ENCODE measurements at places on chromosomes 13 and 19. TPM values are rescaled to one million over a fixed set of nuclear protein-coding genes. Genes with fewer than 3 reads are reported as not detected.

The CAPS gene
- 0.73 TPM for total RNA-seq

DNA sequence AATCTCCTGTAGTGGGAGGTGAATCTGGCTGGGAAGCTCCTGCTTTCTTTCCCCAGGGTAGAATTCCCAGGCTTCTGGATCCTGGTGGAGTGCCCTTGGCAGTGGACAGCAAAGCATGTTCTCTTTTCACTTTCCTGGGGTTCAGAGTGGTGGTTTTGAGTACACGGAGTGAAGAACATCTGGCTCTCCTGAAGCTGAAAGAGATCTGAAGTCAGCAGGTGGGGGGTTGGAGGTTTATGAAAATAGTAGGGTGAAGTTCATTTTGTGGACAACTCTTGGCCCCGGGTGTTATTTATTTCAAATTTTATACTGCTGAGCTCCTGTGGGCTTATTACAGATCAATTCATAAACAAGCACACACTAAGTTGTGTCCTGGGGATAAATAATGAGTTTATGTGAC, 497.3 kb downstream of the KLF5 start:
- DNase-seq, result no peak

- peak; percentile 57 for DNase-seq
Observed at GRCh38 chr13:46893798-46894560, 2.9 kb downstream of the HTR2A start.

DNA sequence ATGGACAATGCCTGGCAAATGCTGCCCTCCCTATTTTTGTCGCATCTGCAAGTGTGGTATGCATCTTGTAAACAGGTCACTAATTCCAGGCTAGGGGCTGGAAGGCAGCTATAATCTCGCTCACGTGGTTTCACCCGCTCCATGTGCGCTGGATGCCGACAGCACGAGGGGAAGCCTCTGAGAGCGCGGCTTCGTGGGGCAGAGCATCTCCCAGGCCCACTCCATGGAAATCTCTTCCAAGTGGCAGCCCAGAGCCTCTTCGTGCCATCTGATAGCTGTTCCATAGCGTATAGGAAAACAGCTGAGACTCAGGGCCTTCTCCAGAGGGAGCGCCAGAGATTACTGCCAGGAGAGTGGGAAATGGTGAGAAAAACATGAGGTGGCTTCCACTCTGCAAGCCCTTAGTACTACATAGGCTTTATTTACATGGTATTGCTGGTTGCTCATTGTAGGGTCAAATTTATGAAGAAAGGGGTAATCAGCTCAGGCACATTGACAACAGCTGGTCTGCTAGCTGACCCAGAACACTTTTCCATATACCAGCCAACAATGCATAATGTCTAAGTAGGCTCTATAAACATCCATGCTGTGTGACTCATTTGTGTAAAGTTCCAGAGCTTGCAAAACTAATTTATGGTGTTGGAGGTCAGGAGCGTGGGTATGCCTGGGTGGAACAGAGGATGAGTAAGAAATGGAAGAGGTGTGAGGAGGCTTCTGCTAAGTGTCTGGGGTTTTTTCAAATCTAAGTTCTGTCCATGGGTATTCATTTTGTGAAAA, 165.2 kb downstream of the SHISA2 start:
- peak; percentile 84 for DNase-seq

The PNMA8C gene
- total RNA-seq, result not detected

DNA sequence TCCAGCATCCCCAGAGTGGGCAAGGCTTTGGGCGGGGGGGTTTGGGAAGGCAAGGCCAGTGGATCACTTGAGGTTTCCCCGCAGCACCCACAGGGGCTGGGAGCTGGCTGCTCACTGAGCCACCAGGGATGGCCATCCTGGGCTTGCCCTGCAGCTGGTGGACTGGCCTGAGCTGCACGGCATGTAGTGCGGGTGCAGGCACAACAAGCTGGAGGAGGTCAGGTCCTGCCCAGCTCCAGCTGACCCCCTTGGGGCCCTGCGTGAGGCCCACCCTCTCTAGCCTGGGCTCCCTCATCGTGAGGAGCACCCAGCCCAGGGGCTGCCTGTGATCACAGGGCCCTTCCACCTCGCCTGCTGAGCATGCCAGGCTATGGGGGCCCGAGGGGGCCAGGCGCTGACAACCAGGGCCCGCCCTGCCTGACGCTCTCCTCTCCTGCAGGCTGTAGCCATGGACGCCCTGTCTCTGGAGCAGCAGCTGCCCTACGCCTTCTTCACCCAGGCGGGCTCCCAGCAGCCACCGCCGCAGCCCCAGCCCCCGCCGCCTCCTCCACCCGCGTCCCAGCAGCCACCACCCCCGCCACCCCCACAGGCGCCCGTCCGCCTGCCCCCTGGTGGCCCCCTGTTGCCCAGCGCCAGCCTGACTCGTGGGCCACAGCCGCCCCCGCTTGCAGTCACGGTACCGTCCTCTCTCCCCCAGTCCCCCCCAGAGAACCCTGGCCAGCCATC, 22.9 kb downstream of the COMP start:
- DNase-seq, result no peak

DNA sequence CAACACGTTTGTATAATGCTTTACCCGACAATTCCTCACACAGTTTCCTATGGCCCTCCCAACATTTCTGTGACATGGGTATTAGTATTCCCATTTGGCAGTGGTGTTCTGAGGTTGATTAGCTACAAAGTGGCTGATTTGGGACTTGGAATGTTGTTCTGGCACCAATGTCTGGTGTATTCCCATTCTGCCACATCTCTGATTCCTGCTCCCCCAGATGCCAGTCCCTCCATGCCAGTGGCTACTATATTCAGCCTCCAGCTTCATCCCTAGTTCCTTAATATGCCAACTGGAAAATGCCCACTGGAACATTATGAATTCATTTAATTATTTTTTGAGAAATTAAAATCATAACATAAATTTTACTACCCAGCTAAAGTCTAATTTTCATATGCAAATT, 60.6 kb upstream of the NBEA start:
- no peak for DNase-seq

DNA sequence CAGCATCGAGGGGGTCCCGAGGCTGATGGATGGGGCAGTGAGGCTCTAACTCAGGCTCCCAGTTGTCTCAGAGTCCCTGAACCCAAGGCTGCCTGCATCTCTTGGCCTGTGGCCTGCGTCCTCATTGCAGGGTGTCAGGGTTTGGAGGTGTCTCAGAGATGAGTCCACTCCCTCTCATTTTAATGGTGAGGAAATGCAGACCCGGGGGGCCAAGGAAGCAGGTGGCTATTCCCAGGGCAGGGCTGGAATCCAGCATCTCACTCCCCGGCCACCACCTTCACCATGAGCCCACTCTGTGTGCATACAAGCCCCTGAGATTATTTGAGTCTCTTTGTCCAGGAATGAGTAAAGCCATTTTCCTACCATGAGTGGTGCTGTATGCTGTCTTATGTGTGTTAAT, 21.4 kb downstream of the TEX29 start:
- DNase-seq, result no peak

The ZNF99 gene
- total RNA-seq, result not detected

The FXYD1 gene
- not detected for total RNA-seq

GRCh38 chr13:102401265-102401664, 583 bp downstream of the FGF14 start:
- no peak for DNase-seq

DNA sequence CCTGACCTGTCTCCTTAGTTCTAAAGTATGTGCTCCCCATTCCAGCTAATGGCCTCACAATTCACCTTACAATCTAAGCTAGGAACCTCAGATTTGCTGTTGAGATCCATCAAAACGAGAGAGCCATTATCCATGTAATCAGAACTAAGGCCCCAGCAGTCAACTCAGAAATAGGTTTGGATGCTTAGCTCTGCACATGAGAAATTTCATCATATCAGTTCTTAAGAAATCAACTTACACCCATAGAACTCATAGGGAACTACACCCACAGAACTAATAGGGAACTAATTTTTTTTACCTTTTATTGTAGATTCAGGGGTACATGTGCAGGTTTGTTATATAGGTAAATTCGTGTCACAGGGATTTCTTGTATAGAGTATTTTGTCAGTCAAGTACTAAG, 28.7 kb downstream of the CYSLTR2 start:
- DNase-seq, result no peak

DNA sequence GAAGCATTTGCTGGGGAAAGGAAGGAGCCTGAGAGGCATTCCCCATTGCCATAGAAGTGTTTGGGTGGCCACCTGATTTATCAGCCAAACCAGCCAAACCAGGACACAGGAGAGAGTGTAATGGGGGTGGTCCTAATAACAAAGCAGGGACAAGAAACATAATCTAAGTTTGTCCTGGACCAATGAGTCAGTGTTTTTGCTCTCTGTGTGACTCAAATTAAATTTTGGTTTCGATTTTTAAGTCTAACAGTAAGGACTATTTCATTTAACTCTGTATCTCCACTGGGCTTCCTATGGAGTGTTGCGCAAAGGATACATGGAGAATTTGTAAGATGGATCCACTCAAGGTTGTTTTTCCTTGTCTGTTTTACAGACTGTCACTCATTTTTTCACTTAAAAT, 19.5 kb upstream of the TRPC4 start:
- peak; percentile 48 for DNase-seq

DNA sequence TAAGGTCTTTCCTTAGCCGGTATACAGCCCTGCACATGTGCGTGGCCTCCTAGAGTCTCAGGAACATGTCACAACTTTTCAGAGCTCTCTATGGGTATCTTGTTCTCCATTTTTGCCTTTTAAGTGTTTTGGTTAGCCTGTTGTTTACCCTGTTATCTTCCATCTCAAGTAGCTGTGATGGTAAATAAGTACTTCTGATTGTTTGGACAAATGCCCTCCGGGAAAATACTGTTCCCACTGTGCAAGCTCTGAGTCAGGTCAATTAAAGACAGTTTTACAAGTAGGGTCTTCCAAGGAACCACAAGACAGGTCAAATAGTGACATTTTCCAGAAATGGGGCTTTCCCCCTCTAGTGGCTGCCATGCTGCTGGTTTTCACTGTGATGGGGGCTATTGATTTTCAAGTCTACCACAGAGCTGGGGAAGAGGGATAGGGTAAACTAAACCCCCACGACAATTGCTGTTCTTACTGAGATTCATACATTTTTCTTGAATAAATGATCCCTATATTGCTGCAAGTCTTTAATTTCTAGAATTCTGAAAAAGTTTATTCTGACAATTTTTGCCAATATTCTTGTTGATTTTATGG, 109.5 kb downstream of the TM9SF2 start:
- no peak for DNase-seq

DNA sequence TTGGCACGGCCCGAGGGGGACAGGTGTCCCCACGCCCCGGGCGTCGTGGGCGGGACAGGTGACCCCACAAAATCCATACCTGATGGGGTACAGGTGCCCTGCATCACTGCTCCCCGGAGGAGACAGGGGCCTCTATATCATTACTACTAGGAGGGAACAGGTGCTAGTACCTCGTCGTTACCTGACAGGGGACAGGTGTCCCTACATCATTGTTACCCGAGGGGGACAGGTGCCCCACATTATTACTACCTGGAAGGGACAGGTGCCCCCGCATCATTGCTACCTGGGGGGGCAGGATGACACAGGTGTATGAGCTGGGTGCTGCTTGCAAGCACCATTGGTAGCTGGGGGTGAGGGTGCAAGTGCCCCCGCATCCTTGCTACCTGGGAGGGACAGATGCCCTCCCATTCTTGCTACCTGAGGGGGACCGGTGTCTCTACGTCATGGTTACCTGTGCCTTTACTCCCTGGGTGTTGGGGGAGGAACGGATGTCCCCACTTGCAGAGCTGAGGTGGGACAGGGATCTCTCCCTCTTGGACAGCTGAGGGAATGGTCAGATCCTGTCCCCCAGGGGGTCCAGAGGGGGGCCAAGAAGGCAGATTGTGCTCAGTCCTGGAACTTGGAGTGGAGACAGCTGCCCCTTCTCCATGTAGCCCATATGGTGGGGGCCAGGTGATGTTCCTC, 620 bp downstream of the CRTC1 start:
- DNase-seq, result no peak

- DNase-seq, result no peak
Observed at GRCh38 chr13:32491028-32491427, 47.6 kb downstream of the N4BP2L2 start.

The SLC7A10 gene
- not detected for total RNA-seq

The CEACAM16 gene
- not detected for total RNA-seq

- no peak for DNase-seq
Observed at GRCh38 chr13:102897371-102898138, 51.7 kb downstream of the ERCC5 start.

The FLT1 gene
- 3.3 TPM for total RNA-seq

DNA sequence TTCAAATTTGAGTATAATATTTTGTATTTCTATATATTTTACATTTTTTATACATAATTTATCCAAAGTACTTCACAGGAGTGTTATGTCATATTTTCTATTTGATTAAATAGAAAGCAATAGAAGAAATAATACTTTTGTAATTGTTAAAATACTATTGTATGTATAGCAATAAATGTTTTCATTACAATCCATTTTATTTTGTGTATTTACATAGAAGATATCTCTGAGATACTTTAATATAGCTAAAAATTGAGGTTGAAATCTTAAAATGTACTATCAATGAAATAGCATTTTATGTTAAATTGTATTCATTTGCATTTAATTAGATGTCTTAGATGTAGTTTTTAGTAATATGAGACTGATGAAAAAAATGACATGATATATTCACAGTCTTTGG, 1109.6 kb upstream of the MIR17HG start:
- no peak for DNase-seq

The ZFP14 gene
- total RNA-seq, result 1.3 TPM

DNA sequence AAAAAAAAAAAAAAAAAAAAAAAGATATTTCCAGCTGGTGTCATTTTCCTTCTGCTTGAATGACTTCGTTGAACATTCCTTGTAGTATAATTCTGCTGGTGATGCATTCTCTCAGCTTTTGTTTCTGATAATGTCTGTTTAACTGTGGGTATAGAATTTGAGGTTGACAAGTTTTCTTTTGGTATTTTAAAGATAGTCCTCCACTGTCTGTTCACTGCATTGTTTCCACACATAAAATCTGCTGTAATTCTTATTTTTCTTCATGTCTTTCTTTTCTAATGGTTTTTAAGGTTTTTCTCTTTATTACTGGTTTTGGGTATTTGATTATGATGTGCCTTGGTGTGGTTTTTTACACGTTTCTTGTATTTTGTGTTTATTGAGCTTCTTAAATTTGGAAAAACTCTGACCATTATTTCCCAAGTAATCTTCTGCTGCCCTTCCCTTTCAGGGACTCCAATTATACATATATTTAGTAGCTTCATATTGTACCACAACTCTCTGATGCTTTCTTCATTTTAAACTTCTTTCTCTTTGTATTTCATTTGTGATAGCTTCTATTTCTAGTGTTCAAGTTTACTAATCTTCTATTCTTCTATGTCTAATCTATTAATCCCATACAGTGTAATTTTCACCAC, 6.3 kb downstream of the EEF1AKMT1 start:
- DNase-seq, result no peak

GRCh38 chr19:5068233-5069072, 99.5 kb downstream of the KDM4B start:
- no peak for DNase-seq

The ONECUT3 gene
- not detected for total RNA-seq

Measured in HT1080 (cell line).